ENCODE measurements at places on chromosomes 3 and 15.

- DNase-seq: no peak
Observed at GRCh38 chr3:114155370-114155821, 23.5 kb downstream of the DRD3 start.

DNA sequence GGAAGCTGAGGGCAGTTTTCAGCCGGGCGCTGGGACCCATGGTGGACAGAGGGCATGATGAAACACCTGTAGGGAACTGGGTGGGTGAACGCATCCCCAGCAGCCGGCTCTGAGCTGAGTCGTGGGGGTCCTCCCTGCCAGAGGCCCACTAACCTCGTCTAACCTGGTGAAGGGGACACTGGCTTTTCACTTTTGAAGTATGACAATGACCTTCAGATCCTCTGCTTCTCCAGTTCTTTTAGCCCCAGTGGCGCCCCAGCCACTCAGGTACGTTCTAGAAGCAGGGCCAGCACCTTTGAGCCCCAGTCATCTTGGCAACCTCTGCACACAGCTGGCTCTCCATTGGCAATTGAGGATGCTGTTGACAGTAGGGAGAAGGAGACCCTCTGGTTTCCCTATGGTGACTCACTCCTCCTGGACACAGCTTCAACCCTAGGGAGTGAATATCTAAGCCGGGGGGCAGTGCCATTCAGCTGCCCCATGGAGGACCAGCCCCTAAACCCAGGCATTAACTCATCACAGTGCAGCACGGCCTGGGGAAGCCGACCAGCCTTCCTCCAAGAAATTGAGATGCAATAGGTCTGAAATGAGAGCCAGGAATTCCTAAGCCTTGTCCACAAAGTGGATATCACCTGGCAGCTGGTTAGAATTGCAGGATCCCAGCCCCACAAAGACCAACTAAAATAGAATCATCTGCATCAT is 46.1 kb downstream of the CMTM6 start:
- no peak for DNase-seq

DNA sequence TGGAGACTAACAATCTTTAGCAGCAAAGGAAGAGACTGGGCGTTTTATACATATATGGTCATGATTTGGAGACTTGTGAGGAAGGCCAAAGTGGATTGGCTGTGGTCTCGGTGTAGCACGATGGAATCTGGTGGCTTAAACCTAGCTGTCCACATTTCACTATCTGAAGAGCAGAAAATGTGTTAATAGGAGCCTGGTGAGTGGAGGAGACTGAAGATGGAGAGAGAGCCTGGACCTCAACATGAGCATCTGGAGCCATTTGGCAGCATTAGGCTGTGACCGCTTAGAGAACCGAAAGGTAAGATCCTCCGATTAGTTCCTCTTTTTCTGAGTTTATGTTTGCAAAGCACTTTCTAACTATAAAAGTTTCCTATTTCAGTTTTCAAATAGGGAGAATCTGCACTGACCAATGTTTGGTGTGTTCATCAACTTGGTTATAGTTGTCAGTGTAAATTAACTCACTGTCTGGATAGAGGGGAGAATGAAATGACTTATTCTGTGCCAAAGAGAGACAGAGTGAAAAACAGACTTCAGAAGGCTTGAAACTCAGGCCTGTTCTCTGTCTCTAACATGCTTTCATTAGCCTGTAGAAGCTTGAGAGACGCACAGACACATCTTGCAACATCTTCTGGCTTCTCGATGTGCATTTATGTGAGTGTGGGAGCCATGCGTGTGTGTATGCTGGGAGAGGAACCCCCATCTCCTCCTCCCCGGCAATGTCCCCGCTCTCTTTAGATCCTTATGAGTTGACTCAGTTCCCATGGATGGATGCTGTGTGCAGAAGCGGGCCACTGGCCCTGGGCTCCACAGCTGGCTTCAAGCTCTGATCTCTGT is 244.7 kb upstream of the TBL1XR1 start:
- no peak for DNase-seq

- DNase-seq: no peak
Observed at GRCh38 chr15:41971895-41972252, 483 bp downstream of the EHD4 start.

GRCh38 chr15:90059208-90059985 is 42.9 kb downstream of the IDH2 start:
- DNase-seq: peak; percentile 46

- no peak for DNase-seq
Observed at GRCh38 chr15:25912035-25912434, 48.9 kb upstream of the ATP10A start.

DNA sequence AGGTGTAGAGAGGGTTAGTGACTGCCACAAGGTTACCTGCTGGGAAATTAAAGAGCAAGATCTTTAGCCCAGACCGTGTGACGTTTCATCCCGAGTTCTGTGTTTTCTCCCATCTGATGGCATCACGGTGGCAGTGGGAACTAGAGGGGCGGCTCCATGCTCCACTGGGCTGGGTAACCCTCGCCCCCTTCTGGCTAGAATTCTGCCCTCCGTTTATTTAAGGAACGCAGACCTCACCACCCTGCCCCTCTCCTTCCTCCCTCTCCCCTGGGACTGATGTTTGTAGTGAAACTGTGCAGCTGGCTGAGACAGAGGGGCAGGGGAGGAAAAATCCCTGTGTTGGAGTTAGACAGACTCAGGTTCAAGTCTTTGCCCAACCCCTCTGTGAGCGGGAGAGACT is 65.6 kb downstream of the ITGA11 start:
- DNase-seq: no peak

DNA sequence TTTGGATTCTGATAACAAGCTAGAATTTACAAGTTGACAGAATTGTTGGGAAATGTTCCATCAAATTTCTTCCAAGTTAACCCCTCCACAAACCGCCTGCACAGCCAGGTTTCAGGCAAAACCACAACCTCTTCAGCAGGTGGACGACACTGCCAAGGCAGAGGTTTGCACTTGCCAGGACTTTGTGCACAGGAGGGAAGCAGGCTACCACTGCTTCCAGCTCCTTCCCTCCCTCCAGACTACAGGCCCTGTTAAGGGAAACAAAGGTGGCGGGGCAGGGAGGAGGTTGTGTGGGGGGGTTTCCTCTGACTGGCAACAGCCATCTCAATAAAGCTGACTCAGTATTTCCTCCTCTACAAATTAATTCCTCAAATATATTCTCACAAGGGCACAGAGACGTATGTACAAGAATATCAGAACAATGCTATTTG is 42.2 kb downstream of the TBC1D2B start:
- no peak for DNase-seq

- DNase-seq: no peak
Observed at GRCh38 chr3:171564748-171565480, 104.7 kb upstream of the TNIK start.

GRCh38 chr3:61172203-61172602 is 79.0 kb downstream of the FHIT start:
- DNase-seq: no peak

DNA sequence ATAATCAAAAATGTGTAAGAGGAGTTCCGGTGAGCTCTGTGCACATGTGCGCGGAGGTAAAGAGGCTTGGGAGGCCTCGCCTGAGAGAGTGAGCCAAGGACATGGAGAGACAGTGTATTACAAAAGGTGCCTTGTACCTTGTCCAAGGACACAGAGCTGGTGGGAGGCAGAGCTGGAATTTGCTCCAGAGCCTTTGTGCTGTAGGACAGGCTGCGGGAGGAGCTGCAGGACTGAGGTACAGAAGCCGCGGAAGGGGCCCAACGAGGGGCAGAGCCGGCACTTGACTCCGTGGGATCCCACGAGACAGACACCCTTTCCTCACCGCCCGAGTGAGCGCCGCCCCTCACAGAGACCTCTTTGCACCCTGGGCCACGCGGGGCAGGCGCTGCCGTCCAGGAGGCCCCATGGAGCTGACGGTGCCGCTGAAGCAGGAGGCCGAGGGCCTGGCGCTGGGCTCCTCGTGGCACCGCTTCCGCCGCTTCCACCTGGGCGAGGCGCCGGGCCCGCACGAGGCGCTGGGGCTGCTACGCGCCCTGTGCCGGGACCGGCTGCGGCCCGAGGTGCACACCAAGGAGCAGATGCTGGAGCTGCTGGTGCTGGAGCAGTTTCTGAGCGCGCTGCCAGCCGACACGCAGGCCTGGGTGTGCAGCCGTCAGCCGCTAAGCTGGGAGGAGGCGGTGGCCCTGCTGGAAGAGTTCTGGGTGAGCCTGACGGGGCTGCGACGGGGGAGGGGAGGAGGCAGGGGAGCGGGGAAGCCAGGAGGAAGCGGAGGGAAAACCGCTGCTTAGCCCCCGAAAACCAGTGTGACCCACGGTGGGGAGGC is 68.7 kb downstream of the SLTM start:
- no peak for DNase-seq

DNA sequence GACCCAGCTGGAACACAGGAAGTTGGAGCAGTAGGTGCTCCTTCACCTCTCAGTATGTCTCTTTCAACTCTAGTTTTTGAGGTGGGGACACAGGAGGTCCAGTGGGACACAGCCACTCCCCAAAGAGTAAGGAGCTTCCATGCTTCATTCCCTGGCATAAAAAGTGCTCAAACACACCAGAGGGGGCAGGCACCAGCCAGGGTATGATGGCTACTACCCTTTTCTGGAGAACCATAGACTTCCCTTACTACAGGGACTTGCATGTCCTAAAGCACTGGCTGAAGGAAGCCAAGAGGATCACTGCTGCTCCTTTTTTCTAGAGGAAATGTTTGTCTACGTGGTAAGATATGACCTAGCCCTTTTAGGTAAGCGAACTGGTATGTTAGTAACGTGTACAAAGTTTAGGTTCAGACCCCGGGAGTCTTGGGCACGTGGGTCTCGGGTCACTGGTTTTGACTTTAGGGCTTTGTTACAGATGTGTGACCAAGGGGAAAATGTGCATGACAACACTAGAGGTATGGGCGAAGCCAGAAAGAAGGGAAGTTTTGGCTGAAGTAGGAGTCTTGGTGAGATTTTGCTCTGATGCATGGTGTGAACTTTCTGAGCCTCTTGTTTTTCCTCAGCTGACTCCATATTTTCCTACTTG is 11.9 kb downstream of the IL17RB start:
- DNase-seq: no peak

DNA sequence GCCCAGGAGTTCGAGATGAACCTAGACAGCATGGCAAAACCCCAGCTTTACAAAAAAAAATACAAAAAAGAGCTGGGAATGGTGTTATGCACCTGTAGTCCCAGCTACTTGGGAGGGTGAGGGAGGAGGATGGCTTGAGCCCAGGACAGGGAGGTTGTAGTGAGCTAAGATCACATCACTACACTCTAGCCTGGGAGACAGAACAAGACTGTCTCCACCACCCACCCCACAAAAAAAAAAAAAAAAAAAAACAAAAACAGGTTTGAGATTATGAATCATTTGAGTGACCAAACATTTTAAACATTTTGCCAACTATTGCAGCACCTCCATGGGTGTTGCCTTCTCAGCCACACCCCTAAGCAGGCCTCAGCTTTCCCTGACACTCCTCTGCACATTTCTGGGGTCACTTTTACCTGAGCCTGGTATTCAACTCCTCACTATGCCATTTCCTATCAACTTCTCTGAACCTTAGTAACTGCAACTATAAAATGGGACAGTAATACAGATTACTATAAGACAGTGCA is 41.8 kb downstream of the IL5RA start:
- no peak for DNase-seq

- DNase-seq: no peak
Observed at GRCh38 chr3:9416139-9416780, 18.8 kb downstream of the SETD5 start.

- no peak for DNase-seq
Observed at GRCh38 chr3:111315930-111316587, 225.9 kb upstream of the CD96 start.

- no peak for DNase-seq
Observed at GRCh38 chr3:98048586-98048985, 13.5 kb upstream of the GABRR3 start.

- DNase-seq: no peak
Observed at GRCh38 chr3:49399461-49399860, 12.3 kb downstream of the RHOA start.

- DNase-seq: no peak
Observed at GRCh38 chr3:54691289-54691771, 236.5 kb downstream of the LRTM1 start.

- no peak for DNase-seq
Observed at GRCh38 chr15:32908135-32908801, 190.5 kb downstream of the GREM1 start.

GRCh38 chr15:40108061-40108854 is 421 bp downstream of the BMF start:
- no peak for DNase-seq

- DNase-seq: no peak
Observed at GRCh38 chr15:60627298-60627943, 148.5 kb upstream of the ICE2 start.

DNA sequence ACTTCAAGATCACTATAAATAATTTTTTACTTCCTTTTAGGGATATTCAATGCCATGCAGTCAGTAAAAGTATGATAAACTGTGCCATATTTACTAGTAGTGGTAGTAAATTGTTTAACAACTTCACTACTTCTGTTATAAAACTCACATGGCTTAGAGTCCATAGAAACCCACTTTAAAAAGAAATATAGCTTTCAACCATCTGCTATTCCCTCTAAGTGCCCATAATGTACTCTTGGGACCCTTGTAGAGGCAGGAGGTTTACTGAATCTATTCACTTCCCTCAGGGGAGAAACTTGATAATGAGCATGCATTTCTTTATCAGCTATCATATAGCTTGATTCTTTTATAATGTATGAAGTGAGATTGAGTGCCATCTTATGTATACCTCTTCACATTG is 1448.4 kb upstream of the ALCAM start:
- no peak for DNase-seq

- no peak for DNase-seq
Observed at GRCh38 chr3:111738790-111739189, 120.3 kb upstream of the PHLDB2 start.

Measured in stimulated activated effector memory CD8-positive, alpha-beta T cell treated with anti-CD3 and anti-CD28 coated beads, Interleukin-12 subunit alpha, Interleukin-12 subunit beta, amount 100 ng/mL, for 72 hours (primary cell).